ENCODE measurements at places on chromosomes 11 and 22. TPM values are rescaled to one million over a fixed set of nuclear protein-coding genes. Genes with fewer than 3 reads are reported as not detected.

DNA sequence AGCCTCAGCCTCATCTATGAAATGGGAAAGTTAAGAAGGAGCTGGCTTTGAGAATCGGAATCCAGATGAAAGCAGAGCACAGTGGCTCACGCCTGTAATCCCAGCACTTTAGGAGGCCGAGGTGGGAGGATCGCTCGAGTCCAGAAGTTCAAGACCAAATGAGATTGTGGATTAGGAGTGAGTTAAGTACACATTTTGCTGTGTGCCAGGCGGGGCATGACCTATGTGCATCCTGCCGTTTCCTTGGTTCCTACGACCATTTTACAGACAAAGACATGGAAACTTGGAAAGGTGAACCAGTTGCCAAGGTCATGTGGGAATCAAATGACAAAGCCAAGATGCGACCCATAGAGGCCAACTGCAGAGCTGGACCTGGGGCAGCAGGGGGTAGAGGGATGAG, 4.2 kb downstream of the PLA2G3 start:
- DNase-seq, result no peak

DNA sequence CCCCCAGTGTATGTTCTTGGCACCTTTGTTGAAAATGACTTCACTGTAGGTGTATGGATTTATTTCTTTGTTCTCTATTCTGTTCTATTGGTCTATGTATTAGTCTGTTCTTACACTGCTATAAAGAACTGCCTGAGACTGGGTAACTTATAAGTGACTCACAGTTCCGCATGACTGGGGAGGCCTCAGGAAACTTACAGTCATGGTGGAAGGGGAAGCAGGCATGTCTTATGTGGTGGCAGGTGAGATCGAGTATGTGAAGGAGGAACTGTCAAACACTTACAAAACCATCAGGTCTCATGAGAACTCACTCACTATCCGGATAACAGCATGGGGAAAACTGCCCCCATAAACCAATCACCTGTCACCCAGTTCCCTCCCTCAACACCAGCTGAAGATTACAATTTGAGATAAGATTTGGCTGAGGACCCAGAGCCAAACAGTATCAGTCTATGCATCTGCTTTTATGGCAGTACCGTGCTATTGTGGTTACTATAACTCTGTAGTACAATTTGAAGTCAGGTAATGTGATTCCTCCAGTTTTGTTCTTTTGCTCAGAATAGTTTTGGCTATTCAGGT, 836.2 kb downstream of the DLG2 start:
- no peak for DNase-seq

- no peak for DNase-seq
Observed at GRCh38 chr11:128582496-128583366, 4.6 kb downstream of the ETS1 start.

- peak; percentile 65 for DNase-seq
Observed at GRCh38 chr11:124760205-124760652, 1.9 kb downstream of the ESAM start.

- no peak for DNase-seq
Observed at GRCh38 chr11:74232311-74232950, 61.3 kb downstream of the PPME1 start.

DNA sequence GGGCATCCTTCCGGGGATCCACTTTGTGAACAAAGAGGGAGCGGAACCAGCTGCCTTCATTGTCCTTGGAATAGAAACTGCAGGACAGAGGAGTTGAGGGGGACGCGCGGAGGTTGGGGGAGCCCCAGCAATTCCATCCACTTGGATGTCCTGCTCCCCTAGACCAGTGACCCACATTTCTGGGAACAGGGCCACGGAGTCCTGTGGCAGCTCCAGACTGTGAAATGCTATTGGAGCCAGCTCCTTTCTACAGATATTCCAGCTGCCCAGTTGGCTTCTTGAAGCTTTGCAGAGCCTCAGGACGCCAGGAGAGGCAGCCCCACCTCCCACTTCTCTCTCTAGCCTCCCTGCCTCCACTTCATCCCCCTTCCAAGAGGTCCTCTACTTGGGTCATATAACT, 10.5 kb downstream of the NIPSNAP1 start:
- DNase-seq, result no peak

DNA sequence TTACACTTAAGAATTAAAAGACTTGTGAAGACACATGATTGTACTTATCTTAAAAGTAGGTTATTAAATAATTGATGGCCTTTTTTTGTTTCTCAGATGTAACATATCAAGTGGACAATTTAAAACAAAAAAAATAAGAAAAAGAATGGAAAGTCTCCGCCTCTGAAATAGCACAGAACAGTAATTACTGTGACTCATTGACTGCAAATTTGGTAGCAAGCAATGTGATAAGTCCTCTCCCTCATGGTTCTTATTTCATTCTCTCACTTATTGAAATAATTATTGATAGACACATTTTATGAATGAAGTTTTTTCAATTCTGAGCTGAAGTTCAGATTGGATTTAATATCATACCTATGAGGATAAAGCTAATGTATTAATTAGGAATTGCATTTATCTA, 717.9 kb upstream of the LUZP2 start:
- no peak for DNase-seq

DNA sequence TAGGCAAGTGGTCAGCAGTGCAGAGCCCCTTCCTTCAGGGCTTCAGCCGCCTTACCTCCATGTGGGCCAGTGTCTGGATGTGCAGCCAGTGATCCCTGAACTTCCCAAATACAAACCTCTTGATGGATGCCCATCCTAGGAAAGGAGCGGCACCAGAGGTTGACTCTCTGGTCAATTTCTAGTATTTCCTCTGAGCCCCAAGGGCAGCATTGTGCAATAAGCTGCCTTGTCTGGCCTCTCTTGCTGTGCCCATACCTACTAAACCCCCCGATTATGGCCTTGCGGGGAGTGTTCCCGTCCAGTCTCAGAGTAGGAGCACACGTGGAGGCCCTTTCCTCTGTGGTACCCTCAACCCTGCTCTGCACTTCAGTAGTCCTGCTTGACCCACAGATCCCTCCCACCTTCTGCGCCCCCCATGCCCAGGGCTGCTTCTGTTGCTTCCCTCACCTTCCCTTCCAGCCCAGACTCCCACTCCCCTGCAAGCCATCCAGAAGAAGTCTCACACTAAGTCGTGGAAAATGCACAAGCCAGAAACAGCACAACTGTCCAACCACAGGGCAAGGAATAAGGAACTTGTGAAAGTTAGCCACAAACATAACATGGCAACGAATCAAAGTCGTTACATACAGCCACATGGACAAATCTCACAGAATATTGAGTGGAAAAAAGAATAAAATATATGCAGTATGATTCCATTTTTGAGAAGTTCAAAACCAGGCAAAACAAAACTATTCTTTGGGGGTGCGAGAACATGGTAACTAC, 39.6 kb upstream of the HORMAD2 start:
- DNase-seq, result no peak

GRCh38 chr22:42439821-42440674, 7.8 kb upstream of the NFAM1 start:
- peak; percentile 65 for DNase-seq

GRCh38 chr22:39851606-39852315, 41.8 kb downstream of the ENTHD1 start:
- DNase-seq, result no peak

GRCh38 chr11:116598556-116598955, 174.2 kb downstream of the BUD13 start:
- no peak for DNase-seq

GRCh38 chr11:28704801-28705200, 596.6 kb downstream of the METTL15 start:
- no peak for DNase-seq

GRCh38 chr11:72787216-72788104, 6.4 kb downstream of the STARD10 start:
- DNase-seq, result no peak

DNA sequence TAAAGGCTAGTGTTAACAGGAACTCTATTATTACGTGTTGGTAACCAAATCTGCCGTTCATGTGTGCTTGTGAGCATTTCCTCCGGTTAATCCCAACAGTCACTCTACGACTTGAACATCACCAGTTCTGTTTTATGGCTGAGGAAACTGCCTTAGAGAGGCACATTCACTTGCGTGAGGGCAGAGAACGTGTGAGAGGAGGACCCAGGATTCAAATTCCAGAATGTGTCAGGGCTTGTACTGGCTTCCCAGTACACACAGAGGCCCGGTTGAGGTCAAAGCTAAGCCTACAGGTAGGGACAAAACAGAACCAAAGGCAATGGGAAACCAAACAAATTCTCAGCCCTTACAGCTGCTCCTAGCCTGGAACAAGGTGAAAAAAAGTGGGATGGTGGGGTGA, 66.9 kb upstream of the TENM4 start:
- DNase-seq, result no peak

GRCh38 chr11:47861728-47862127, 13.6 kb upstream of the NUP160 start:
- no peak for DNase-seq

DNA sequence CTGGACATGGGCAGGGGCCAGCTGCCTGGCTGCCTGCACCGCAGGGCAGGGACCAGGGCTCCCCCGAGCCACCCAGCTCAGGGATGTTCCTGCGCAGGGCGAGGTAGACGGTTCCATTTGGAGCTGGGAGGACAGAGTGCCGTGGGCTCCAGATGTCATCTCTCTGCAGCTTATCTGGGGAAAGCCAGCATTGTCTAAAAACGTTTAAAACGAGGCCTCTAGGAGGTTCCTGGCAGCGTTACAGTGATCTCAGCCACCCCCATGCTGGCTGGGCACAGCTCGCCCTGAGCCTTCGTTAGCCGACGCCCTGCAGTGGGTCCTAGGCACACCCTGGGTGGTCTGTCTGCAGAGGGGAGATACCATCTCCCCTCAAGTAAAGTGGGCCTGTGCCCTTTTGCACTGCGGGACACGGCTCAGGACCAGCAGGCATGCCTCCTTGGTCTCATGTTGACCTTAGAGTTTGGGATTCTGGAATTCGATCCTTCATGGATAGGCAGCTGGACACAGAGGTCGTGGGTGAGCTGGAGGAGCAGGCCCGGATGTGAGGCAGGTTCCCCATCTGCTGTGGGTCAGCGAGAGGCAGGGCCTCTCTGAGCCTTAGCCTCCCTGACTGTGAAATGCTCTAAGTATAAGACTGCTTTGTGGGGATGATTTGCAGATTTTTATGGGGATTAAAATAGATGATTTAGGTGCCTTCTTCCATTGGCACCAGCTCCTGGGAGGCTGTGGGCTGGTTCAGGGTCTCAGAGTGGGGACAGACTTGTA, 14.1 kb downstream of the SYNGR1 start:
- no peak for DNase-seq

- no peak for DNase-seq
Observed at GRCh38 chr11:69337211-69337721, 43.3 kb downstream of the MYEOV start.

GRCh38 chr11:134878785-134879184, 466.7 kb upstream of the B3GAT1 start:
- DNase-seq, result no peak

- no peak for DNase-seq
Observed at GRCh38 chr22:23574371-23574811, 5.7 kb downstream of the IGLL1 start.

GRCh38 chr11:11660363-11660740, 38.5 kb upstream of the GALNT18 start:
- no peak for DNase-seq

MMP12 gene
- not detected for total RNA-seq

OR52A1 gene
- not detected for total RNA-seq

APOA5 gene
- not detected for total RNA-seq

CARD16 gene
- 10.9 TPM for total RNA-seq

PKP3 gene
- total RNA-seq, result 0.84 TPM

ART1 gene
- 0.52 TPM for total RNA-seq

CBLIF gene
- total RNA-seq, result not detected

Measured in left ventricle myocardium superior (tissue), 1 donor.